A549 (cell line): ENCODE measurements at places on chromosomes 16 and 17. TPM values are rescaled to one million over a fixed set of nuclear protein-coding genes. Genes with fewer than 3 reads are reported as not detected.

The KRTAP3-1 gene
- polyA plus RNA-seq, result not detected in 3 replicates

The PLA2G10 gene
- polyA plus RNA-seq, result 0.37 to 0.70 TPM (median 0.38 TPM) in 3 replicates

- DNase-seq, result no peak
Measured at GRCh38 chr17:38743556-38744171, 4.5 kb downstream of the PCGF2 start.

DNA sequence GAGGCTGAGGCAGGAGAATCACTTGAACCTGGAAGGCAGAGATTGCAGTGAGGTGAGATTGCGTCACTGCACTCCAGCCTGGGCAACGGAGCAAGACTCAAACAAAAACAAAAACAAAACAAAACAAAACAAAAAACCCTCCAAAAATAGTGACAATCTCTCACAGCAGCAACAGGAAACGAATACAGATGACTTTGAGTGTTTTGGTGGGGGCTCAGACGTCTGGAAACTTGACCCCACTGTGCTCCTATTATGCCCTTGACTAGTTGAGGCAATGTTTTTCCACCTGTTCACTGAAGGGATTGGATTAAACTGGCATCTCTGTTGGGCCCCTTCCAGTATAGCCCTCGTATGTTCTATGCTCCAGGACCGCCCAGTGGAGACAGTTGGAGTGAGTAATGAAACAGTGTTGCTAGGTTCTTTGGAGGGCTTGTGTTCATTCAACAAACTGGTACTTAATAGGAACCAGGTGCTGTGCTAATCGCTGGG is 167.0 kb downstream of the UTP18 start:
- no peak for DNase-seq
